ENCODE measurements at places on chromosomes 4 and X. TPM values are rescaled to one million over a fixed set of nuclear protein-coding genes. Genes with fewer than 3 reads are reported as not detected.

The PARM1 gene
- 29.5 TPM for total RNA-seq

The CFAP47 gene
- total RNA-seq, result 0.10 TPM

The BCORL1 gene
- 6.6 TPM for total RNA-seq

The SMPX gene
- 325 TPM for total RNA-seq

The CSAG2 gene
- not detected for total RNA-seq

The HSFX1 gene
- total RNA-seq, result 2.9 TPM

Measured in tongue (tissue), 3 donors.